ENCODE measurements at places on chromosomes 16 and 17. TPM values are rescaled to one million over a fixed set of nuclear protein-coding genes. Genes with fewer than 3 reads are reported as not detected.

DNA sequence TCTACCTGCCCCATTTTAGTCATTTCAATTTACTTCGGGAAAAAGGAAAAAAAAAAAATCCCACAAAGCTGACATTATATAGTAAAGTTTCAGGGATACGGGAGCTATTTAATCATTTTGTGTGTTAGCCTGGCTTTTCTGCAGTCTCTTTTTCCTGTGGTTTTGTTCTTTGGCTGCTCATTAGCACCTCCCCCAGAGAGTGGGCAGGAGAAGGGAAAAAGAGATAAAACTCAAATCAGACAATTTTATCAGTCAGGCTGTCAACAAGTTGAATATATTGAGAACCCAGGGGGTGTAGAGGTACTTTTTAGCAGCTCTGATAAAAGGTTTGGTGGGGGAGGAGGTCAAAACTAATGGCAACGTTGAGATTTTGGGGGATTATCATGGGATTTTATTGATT, 559.0 kb upstream of the PSMD7 start:
- H3K4me1 ChIP-seq: no peaks in the 10 kb centered on the region
- H3K4me3 ChIP-seq: no peak overlapping the region
- no peak for DNase-seq
- H3K27me3 ChIP-seq: no peaks in the 10 kb centered on the region
- H3K27ac ChIP-seq: no peak overlapping the region
- H3K36me3 ChIP-seq: no peaks in the 10 kb centered on the region

DNA sequence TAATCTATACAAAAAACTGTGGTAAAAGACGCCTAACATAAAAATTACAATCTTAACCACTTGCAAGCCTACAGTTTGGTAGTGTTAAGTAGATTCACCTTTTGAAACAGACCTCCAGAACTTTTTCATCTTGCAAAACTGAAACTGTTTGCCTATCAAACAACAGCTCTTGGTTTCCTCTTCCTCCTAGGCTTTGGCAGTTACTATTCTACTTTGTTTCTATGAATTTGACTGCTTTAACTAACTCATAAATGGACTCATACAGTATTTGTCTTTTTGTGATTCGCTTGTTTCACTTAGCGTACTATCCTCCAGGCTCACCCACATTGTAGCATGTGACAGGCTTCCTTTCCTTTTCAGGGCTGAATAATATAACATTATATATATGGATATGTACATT, 97.0 kb downstream of the PRKCA start:
- DNase-seq: no peak
- no peak overlapping the region for H3K27ac ChIP-seq
- H3K36me3 ChIP-seq: no peaks in the 10 kb centered on the region
- no peak overlapping the region for H3K4me3 ChIP-seq

GRCh38 chr16:1546430-1546829, 13.0 kb downstream of the TMEM204 start:
- no peaks in the 10 kb centered on the region for H3K36me3 ChIP-seq
- H3K27ac ChIP-seq: no peak overlapping the region
- H3K4me3 ChIP-seq: no peak overlapping the region
- peaks cover 44% of the 10 kb centered on the region for H3K4me1 ChIP-seq
- no peak for DNase-seq
- no peaks in the 10 kb centered on the region for H3K27me3 ChIP-seq

GRCh38 chr16:35398180-35398579, 1938.8 kb downstream of the TP53TG3F start:
- DNase-seq: no peak
- no peaks in the 10 kb centered on the region for H3K27me3 ChIP-seq
- H3K4me3 ChIP-seq: no peak overlapping the region
- H3K27ac ChIP-seq: no peak overlapping the region
- H3K36me3 ChIP-seq: no peaks in the 10 kb centered on the region

DNA sequence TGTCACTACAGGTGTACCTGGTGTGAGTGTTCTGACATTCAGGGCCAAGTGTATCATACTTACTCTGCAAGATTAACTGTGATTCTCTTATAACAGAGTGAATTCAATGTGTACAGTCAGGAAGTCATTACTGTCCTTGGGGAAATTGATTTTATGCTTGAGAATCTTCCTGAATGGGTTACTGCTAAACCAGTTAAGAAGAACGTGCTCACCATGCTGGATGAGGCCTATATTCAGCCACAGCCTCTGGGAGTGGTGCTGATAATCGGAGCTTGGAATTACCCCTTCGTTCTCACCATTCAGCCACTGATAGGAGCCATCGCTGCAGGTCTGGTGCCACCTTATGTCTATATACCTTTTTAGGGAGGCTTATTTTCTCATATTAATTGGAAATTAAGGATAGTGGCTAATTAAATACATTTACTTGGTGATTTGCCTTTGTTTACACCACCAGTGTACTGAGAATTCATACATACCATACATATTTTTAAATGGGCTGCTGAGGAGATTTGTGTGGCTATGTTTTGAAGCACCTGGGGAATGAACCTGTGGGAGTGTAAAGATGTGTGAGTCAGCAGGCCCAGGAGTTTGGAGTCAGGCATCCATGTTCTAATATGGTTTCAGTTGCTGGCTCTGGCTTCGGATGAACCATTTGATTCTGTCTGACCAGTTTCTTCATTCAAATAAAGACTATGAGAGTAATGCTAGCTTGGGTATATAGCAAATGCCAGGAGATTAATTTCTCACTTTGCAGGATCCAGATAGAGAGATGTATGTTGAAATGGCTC, 3.1 kb downstream of the ALDH3A2 start:
- H3K36me3 ChIP-seq: peaks cover 36% of the 10 kb centered on the region
- no peak overlapping the region for H3K27ac ChIP-seq
- DNase-seq: no peak

DNA sequence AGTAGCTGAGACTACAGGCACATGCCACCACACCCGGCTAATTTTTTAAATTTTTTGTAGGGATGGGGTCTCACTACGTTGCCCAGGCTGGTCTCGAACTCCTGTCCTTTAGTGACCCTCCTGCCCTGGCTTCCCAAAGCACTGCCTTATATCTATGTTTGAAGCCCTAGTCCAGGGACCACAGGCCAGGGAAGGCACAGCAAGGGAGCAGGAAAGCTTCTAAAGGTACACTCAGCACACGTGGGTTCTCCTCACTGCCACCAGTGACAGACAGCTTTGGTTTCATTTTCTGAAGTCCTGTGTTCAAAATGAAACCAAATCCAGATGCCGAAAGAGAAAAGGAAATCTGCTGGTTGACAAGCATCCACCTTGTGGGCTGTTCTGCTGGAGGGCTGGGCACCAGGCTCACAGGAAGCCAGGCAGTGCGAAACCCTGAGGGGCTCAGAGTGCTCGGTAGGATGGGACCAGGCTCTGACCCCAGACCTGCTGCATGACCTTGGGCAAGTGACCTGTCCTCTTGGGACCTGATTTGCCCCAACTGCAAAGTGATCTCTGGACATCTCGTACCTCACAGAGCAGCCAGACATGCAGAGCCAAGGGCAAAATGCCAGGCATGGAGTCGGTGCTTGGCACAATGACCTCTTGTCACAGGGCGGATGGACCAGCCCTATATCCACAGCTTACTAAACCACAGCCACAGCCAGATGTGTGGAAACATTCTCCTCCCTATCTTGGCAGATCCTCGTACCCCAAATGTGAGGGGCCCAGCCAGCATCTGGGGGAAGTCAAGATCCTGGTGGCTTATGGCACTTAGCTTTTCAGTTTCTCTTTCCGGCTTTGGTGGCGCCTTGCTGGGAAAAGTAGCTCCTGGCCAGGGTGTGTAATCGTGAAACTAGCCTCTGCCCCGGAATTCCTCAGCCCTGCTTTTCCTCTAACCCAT, 2.8 kb upstream of the SOCS1 start:
- no peaks in the 10 kb centered on the region for H3K36me3 ChIP-seq
- peaks cover 39% of the 10 kb centered on the region for H3K4me1 ChIP-seq

The SMURF2 gene
- polyA plus RNA-seq: 12.9 TPM

DNA sequence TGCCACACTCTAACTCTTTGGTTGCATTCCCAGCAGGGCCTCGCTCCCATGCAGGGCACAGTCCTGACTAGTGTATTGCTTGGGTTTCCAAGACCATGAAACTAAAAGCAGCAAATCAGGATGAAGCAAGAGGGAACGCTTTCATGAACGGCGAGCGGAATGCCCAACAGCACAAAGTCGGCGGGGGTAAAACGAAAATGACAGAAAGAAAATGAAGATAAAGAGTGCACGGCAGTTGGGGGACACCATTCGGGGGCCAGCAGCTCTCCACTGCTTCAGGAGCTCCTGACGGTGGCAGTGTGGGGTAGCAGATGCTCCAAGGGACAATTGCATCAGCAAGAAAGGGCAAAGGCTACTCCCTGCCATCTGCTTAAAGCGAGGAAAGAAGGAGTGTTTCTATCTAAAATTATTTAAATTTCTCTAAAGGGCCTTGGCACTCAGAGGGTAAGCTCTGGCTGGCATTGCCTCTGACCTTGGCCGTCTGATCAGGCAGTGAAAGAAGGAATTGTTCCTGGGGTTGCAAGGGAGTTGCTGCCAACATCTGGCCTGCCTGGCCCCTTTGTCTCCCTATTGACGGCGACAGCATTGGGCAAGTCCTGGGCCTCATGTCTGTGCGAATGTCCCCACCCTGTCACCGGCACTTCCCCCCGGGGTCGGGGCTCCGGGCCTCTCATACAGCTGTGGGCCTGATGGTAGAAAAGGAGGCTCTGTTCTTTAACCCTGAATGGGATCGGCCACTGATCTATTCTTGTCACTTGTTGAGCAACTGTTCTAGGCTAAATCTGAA, 138.2 kb downstream of the CMIP start:
- no peaks in the 10 kb centered on the region for H3K27me3 ChIP-seq
- no peak for DNase-seq
- peaks cover 14% of the 10 kb centered on the region for H3K36me3 ChIP-seq
- H3K27ac ChIP-seq: peak overlapping the region; percentile 33
- H3K4me3 ChIP-seq: no peak overlapping the region

DNA sequence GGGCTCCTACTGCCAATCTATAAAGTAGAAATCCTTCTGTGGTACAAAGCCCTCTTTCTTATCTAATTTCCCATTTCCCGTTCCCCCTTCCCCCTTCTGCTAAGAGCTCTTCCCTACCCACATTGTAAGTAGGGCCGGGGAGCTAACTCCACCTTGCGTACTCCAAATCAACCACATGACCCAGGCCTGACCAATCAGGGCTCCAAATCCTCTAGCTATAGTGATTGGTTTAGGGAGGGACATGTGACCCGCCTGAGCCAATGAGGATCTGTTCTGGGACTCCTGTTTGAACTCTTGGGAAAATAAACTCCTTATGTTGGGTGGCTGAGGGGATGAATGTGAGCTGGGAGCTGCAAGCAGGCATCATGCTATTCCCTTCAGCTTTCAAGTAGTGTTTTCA, 40.9 kb upstream of the MEOX1 start:
- H3K27ac ChIP-seq: no peak overlapping the region
- DNase-seq: no peak
- peaks cover 2% of the 10 kb centered on the region for H3K27me3 ChIP-seq
- no peak overlapping the region for H3K4me3 ChIP-seq
- H3K36me3 ChIP-seq: no peaks in the 10 kb centered on the region
- H3K4me1 ChIP-seq: peaks cover 5% of the 10 kb centered on the region

The NPIPA8 gene
- polyA plus RNA-seq: 13.6 TPM

The OTOP3 gene
- polyA plus RNA-seq: not detected

DNA sequence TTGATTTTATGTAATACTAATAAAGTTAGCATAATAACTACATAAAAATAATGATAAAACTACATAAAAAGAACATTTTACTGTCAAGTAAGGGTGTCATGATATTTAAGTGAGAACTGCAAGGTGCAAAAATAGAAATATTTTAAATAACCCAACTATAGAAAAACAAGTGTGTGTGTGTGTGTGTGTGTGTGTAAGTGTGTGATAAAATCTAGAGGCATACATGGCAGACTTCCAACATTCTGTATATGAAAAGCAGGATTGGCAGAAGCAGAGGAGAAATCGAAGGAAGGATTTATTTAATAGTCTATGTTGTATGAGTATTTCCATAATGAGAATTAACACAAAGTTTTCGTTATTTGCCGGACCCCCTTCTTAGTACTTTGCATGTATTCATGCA, 334.1 kb downstream of the KCNJ2 start:
- no peak overlapping the region for H3K27ac ChIP-seq
- peaks cover 23% of the 10 kb centered on the region for H3K4me1 ChIP-seq
- no peak overlapping the region for H3K4me3 ChIP-seq
- H3K36me3 ChIP-seq: no peaks in the 10 kb centered on the region
- DNase-seq: no peak

GRCh38 chr17:79548116-79548515, 62.7 kb downstream of the RBFOX3 start:
- no peaks in the 10 kb centered on the region for H3K27me3 ChIP-seq
- DNase-seq: no peak
- H3K4me3 ChIP-seq: no peak overlapping the region
- H3K4me1 ChIP-seq: no peaks in the 10 kb centered on the region

GRCh38 chr17:31062346-31062745, 32.4 kb upstream of the NF1 start:
- no peak for DNase-seq
- H3K36me3 ChIP-seq: no peaks in the 10 kb centered on the region
- H3K4me3 ChIP-seq: no peak overlapping the region
- no peak overlapping the region for H3K27ac ChIP-seq
- H3K27me3 ChIP-seq: no peaks in the 10 kb centered on the region

The SLC13A2 gene
- polyA plus RNA-seq: not detected

The KRTAP1-1 gene
- not detected for polyA plus RNA-seq

DNA sequence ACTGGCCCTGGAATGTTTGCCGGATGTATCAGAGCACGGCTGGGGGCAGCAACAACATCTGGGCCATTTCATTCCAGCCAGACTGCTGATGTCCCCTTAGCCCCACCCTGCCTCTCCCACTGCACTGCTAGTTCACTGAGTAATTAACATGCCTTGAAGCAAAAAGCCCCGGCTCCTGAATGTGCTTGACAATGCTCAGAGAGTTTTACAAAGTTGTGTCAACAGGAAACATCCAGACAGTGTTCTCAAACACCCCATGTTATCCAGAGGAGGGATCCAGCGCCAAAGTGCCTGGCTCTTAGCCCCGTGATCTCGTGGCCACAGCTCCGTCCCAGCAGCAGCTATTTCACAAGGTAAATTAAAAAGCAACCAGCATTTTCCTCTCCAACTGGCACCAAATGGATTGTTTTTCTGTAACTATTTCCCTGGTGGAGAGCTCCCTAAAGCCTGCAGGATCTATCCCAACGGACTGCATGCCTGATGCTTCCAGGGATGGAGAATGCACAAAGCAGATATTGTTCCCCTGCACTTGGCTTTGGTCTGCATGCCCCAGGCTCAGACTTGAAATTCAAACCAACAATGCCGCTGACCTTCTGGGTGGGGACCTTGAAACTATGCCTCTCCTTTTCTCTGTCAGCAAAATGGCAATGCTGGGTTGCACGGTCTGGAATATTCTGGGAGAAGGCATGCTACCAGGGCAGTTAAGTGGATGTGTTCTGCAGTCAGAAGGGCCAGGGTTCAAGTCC, 115.6 kb upstream of the CDH5 start:
- H3K4me1 ChIP-seq: no peaks in the 10 kb centered on the region
- no peak for DNase-seq
- H3K4me3 ChIP-seq: no peak overlapping the region

The CRISPLD2 gene
- polyA plus RNA-seq: 60.0 TPM

DNA sequence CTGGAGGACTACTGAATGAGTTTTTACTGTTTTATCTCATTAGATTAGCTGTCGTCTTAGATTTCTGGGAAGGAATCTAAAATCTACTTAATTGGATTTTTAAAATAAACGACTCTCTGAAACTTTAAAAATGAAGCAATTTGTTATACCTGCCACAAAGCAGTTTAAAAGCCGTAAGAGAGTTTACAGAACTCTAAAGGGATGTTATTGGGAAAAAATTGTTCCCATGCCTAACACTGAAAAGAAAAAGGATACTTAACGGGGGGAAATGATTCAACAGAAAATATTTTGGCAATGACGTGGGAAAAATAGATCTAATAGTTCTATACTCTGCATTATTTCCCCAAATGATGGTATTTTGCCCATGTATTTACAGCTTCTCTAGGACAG, 27.0 kb downstream of the ARHGAP17 start:
- no peak for DNase-seq
- H3K4me1 ChIP-seq: peaks cover 61% of the 10 kb centered on the region
- H3K4me3 ChIP-seq: no peak overlapping the region
